ENCODE measurements at places on chromosomes 5 and 9.

- DNase-seq = peak; percentile 20
Observed at GRCh38 chr9:112012026-112012902, 115.7 kb downstream of the UGCG start.

DNA sequence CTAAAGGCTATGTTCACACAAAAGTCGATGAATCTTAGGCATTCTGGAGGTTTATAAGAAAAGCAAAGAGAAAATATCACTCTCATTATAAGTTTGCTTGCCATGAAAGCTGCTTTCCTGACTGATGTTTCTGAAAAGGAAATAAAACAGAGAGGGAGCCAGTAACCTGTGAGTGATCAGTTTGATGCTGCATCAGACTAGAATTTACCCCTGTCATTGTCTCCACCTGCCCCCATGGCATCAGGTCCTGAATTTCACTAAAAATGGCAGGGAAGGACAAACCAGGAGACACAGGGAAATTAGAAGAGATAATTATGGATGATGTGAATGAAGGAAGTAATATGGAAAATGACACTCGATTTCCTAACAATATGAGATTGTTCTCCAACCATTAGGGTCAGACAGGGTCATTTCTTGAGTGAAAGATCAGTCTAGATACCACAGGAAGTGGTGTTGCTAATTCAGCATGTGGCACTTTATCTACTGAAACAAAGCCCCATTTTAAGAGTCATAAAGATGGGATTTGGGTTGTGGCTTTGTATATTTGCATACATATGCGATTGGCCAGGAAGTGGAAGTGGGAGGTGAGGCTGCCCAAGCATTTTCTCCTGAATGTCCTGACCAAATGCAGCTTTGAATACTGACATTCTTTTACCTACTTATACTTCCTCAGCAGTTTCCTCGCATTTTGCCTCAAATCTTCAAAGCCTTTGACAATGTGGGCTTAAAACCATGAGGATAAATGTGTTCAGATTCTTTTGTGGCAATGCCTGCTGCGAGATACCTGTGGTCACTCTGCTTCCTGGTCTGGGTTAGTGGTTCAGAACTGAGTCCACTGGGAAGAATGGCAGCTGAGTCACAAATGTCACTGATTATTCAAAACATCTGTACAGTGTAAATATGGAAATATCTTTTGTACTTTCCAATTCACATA lies 29.7 kb downstream of the MEGF10 start:
- DNase-seq = peak; percentile 23

DNA sequence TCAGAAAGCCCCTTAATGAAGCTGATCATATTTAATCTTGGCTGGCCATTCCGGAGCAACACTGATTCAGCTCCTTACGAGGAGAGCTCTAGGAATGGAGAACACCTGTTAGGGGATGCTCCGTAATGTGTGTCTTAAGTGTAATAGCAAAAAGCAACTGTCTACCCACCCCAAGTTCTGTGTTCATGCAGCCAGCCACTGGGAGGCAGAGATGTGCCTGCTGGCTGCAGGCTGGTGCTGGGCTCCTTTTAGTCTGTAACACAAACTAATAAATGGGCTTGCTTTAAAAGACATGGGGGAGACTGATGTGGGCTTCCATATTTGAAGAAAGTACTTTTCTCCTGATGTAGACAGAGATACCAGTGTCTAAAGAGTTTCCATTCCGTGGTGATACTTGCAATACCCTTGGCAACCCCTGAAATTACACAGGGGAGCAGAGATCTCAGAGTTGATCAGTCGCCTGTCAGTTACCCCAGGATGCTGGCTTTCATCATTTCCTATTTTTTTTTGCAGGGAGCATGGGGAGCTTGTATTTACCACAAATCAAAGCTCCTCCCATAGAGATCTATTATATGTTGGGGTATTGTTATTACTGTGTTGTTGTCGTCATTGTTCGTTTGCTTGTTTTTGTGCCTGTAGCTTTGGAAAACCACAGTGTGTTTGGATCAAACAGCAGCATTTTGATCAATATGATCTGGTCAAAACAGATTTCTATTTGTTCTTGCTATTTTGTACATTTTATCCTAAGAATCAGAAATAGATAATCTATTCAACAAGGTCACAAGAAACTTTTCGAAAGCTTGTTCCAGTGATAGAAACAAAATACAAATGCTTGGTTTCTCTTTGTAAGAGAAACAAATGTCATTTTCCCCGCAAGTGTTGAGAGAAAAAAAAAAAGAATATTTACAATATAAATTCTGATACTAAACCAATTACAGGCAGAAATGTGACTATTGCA lies 65.8 kb downstream of the MTX3 start:
- DNase-seq = peak; percentile 54

DNA sequence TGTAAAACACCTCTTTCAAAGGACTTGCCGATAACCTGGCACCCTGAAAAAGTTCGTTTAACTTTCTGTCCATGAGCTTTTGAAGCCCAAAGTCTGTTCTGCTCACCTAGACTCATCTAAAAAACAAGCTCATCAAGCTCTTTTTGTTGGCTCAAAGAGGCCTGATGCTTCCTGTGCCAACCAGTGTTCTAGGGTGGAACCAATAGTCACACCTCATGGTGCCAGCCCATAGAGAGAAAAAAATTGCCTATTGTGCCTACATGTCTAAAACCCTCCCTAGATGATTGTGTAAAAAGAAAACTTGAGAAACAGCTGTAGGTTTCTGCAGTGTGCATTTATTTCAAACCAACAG lies 4.7 kb downstream of the SH3RF2 start:
- no peak for DNase-seq
